Thymus (tissue), 14 donors: ENCODE measurements at places on chromosomes 16 and 17. TPM values are rescaled to one million over a fixed set of nuclear protein-coding genes. Genes with fewer than 3 reads are reported as not detected.
A peak's percentile ranks its signal among the peaks of the same experiment; 100 is the strongest.

- H3K4me1 ChIP-seq, result no peaks in the 10 kb centered on the region
- H3K36me3 ChIP-seq, result no peaks in the 10 kb centered on the region
- H3K27ac ChIP-seq, result no peak overlapping the region
- DNase-seq, result no peak
- H3K4me3 ChIP-seq, result no peak overlapping the region
Measured at GRCh38 chr16:55297910-55298479, 26.0 kb upstream of the IRX6 start.

Gene VAC14
- 28.7 TPM for total RNA-seq

Gene C1QTNF1
- total RNA-seq, result 2.2 TPM

- H3K4me1 ChIP-seq, result peaks cover 43% of the 10 kb centered on the region
- H3K27ac ChIP-seq, result no peak overlapping the region
- H3K36me3 ChIP-seq, result no peaks in the 10 kb centered on the region
- H3K4me3 ChIP-seq, result peak overlapping the region; percentile 53
Measured at GRCh38 chr17:29615492-29616299, 7.0 kb downstream of the CORO6 start.

DNA sequence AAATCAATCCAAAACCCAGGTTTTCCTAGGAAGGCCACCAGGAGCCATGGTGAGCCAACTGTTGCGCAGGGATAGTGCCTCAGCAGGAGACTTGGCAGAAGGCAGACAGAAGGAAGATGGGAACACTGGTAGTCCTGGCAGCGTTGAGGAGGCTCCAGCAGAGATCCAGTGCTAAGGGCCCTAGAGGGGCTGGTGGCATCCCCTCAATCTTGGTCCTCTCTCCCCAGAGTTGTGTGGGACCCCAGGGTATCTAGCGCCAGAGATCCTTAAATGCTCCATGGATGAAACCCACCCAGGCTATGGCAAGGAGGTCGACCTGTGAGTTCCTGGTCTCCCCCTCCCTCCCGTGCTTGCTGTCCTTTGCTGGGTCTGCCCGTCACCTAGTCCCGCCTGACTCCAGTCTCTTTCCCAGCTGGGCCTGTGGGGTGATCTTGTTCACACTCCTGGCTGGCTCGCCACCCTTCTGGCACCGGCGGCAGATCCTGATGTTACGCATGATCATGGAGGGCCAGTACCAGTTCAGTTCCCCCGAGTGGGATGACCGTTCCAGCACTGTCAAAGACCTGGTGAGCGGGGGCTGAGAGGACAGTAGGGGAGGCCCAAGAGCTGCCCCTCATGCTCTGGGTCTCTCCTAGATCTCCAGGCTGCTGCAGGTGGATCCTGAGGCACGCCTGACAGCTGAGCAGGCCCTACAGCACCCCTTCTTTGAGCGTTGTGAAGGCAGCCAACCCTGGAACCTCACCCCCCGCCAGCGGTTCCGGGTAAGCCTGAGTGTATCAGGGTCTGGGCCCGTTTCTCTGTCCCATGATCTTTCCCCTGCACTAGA, 5.7 kb downstream of the CFAP119 start:
- no peak overlapping the region for H3K27ac ChIP-seq
- no peak for DNase-seq
- H3K4me3 ChIP-seq, result no peak overlapping the region
- peaks cover 8% of the 10 kb centered on the region for H3K4me1 ChIP-seq

GRCh38 chr17:28484296-28484695, 10.9 kb downstream of the SLC13A2 start:
- no peaks in the 10 kb centered on the region for H3K36me3 ChIP-seq
- H3K27ac ChIP-seq, result no peak overlapping the region
- DNase-seq, result no peak
- peaks cover 2% of the 10 kb centered on the region for H3K27me3 ChIP-seq
- H3K4me3 ChIP-seq, result no peak overlapping the region

Gene NDE1
- total RNA-seq, result 33.3 TPM

GRCh38 chr17:19578545-19578944, 44.9 kb downstream of the SLC47A1 start:
- DNase-seq, result no peak
- no peak overlapping the region for H3K27ac ChIP-seq
- no peaks in the 10 kb centered on the region for H3K4me1 ChIP-seq
- H3K36me3 ChIP-seq, result no peaks in the 10 kb centered on the region
- H3K27me3 ChIP-seq, result peaks cover 37% of the 10 kb centered on the region

- H3K4me3 ChIP-seq, result peak overlapping the region; percentile 42
- peaks cover 18% of the 10 kb centered on the region for H3K4me1 ChIP-seq
- peaks cover 10% of the 10 kb centered on the region for H3K36me3 ChIP-seq
- peaks cover 62% of the 10 kb centered on the region for H3K27me3 ChIP-seq
- no peak for DNase-seq
- H3K27ac ChIP-seq, result peak overlapping the region; percentile 18
Measured at GRCh38 chr17:28716740-28717577, 709 bp downstream of the RAB34 start.

DNA sequence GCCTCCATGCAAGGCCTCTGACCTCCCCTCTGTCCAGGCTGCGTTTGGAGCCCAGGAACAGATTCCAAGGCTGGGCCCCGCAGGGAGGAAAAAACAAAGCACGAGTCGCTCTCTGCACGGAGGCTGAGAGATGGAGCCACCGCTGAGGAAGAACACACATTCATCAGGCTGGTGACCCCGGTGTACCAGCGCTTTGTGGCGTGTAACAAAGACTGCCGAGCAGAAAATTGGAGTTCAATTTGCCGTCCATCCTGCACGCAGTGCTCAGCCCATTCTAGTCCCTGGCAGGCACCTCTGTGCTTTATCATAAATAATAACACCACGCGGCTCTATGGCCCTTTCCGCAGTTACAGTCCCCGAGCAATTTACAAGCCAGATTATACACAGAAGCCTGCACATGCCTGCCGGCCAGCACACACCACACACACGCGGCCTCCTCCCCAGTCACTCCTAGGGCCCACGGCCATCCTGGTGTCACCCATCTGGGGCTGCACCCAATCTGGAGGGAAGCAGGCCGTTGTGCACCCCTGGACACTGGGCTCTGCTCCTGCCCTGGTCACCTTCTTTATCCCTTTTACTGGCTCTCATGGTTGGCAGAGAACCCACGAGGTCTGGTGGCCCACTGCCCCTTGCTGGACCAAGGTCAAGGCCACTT, 124.4 kb downstream of the SDK2 start:
- no peaks in the 10 kb centered on the region for H3K36me3 ChIP-seq
- H3K4me1 ChIP-seq, result no peaks in the 10 kb centered on the region
- no peak overlapping the region for H3K27ac ChIP-seq
- no peak for DNase-seq

GRCh38 chr17:50354198-50354597, 8.3 kb downstream of the XYLT2 start:
- no peak overlapping the region for H3K27ac ChIP-seq
- DNase-seq, result no peak
- peaks cover 59% of the 10 kb centered on the region for H3K36me3 ChIP-seq
- H3K4me1 ChIP-seq, result no peaks in the 10 kb centered on the region

DNA sequence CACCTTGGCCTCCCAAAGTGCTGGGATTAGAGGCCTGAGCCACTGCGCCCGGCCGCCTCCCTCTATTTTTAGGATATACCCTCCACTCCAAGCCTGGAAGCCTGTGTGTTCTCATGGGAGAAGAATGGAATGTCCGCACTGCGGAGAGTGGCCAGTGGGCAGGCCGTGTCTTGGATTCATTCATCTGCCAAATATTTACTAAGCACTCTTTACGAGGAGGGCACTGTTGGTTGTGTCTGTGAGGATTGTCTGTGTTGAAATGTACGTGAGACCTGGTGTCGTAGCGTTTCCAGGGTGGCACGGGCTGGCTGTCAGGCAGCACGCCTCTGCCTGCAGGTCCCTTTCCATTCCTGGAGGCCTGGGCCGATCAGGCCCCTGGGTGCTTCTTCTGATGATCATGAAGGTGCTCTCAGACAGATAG, 19.2 kb downstream of the PGS1 start:
- no peak for DNase-seq
- peaks cover 93% of the 10 kb centered on the region for H3K36me3 ChIP-seq
- H3K27ac ChIP-seq, result no peak overlapping the region
- H3K4me3 ChIP-seq, result no peak overlapping the region
- no peaks in the 10 kb centered on the region for H3K4me1 ChIP-seq

- DNase-seq, result no peak
- peaks cover 9% of the 10 kb centered on the region for H3K27me3 ChIP-seq
- no peak overlapping the region for H3K27ac ChIP-seq
Measured at GRCh38 chr16:31225193-31225592, 8.3 kb upstream of the PYDC1 start.

Gene VTN
- 0.09 TPM for total RNA-seq
